ENCODE measurements at places on chromosomes 11 and 22. TPM values are rescaled to one million over a fixed set of nuclear protein-coding genes. Genes with fewer than 3 reads are reported as not detected.
A peak's percentile ranks its signal among the peaks of the same experiment; 100 is the strongest.

DNA sequence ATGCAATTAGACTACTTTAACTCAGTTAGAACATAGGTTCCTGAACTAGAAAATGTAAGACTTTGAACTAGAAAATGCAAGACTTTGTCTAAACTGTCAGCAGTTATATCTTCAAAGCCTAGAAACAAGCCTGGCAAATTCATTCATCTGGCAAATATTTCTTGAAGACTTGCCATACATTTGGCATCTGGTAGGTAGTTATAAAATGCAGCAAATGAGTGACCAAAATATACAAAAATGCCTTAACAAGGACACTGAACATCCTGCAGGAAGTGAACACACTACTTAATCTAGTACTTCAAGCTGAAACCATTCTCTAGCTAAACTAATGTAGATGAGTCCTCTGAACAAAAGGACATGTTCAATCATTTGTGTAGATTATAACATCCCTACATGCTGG lies 84.7 kb upstream of the SCUBE2 start:
- no peak overlapping the region for H3K4me3 ChIP-seq
- peaks cover 58% of the 10 kb centered on the region for H3K36me3 ChIP-seq
- DNase-seq: peak; percentile 38
- H3K27me3 ChIP-seq: no peaks in the 10 kb centered on the region
- peaks cover 8% of the 10 kb centered on the region for H3K4me1 ChIP-seq

DNA sequence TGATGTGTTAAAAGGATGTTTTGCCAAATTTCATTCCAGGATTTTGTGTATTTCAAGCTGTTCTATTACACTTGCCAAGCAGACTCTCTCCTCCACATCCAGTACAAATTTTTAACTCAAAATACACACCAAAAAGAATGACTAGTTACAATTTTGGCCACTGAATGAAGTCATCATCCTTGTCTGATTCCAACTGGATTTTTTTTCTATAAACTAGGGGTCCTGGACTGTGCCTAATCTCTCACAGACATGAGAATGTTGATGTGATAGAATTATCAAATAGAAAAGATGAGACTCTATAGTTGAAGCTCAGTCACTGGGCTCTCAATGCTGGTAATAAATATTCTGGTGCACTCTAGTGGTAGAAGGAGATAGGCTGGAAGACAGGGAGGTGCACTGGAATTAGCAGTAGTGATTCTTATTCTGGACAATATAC lies 85.8 kb downstream of the FANCF start:
- H3K4me1 ChIP-seq: no peaks in the 10 kb centered on the region
- no peak overlapping the region for H3K27ac ChIP-seq
- H3K4me3 ChIP-seq: no peak overlapping the region
- no peaks in the 10 kb centered on the region for H3K27me3 ChIP-seq

GRCh38 chr11:67248653-67249052 lies 17.6 kb upstream of the GRK2 start:
- no peak for DNase-seq
- no peak overlapping the region for H3K4me3 ChIP-seq
- H3K36me3 ChIP-seq: peaks cover 94% of the 10 kb centered on the region

DNA sequence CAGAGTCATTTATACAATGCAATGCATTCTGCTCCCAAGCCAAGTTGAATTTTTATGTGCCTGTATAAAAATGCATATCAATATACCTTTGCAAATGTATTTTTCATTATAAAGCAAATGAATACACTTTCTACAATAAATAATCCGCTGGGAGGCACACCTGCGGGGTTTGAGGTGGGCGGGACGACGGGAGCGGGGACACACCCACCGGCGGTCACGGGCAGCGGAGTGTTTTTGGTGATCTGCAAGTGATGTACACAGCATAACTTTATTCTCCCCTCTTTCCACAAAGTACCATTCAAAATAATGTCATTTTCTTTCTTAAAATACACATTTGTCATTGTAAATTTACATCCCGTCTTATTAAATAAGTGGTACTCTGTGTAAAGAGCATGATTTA lies 54.1 kb downstream of the BRD1 start:
- no peak overlapping the region for H3K4me3 ChIP-seq
- no peak overlapping the region for H3K27ac ChIP-seq
- no peak for DNase-seq
- no peaks in the 10 kb centered on the region for H3K27me3 ChIP-seq

DNA sequence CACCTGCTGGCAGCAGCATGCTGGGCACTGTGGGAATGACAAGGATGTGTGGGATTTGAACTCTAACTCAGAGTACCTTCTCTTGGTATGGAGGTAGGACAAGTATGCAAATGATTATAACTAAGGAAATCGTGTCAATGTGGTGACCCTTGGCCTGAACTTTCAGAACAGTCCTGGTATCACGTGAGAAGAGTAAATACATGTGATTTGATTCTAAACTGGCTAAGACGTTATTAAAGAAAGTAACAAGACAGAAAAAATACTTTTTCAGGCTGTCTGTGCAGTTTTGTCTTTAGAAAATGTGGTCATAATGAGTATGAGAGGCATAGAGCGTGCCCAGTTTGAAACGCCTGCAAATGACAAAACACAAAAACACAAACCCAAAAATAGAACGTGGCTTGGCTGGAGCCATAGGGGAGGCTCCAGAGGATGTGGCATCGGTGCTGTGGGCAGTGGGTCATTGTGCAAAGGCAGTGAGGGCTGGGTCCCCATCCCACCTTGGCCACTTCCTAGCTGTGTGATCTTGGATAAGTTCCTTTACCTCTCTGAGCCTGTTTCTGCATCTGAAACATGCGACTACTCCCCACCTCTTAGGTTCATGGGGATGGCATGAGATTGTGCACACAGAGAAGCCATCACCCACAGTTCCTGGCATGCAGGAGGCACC lies 18.4 kb upstream of the IL2RB start:
- no peaks in the 10 kb centered on the region for H3K36me3 ChIP-seq
- peaks cover 21% of the 10 kb centered on the region for H3K27me3 ChIP-seq
- no peak overlapping the region for H3K4me3 ChIP-seq
- DNase-seq: no peak
- no peaks in the 10 kb centered on the region for H3K4me1 ChIP-seq

GRCh38 chr22:19393704-19394103 lies 37.8 kb downstream of the HIRA start:
- H3K27me3 ChIP-seq: no peaks in the 10 kb centered on the region
- no peak overlapping the region for H3K4me3 ChIP-seq
- DNase-seq: no peak
- no peaks in the 10 kb centered on the region for H3K4me1 ChIP-seq

- H3K4me1 ChIP-seq: no peaks in the 10 kb centered on the region
- peaks cover 19% of the 10 kb centered on the region for H3K27me3 ChIP-seq
- no peak overlapping the region for H3K4me3 ChIP-seq
- H3K27ac ChIP-seq: no peak overlapping the region
- H3K36me3 ChIP-seq: no peaks in the 10 kb centered on the region
Measured at GRCh38 chr11:76637491-76638269, 32.9 kb downstream of the LRRC32 start.

DNA sequence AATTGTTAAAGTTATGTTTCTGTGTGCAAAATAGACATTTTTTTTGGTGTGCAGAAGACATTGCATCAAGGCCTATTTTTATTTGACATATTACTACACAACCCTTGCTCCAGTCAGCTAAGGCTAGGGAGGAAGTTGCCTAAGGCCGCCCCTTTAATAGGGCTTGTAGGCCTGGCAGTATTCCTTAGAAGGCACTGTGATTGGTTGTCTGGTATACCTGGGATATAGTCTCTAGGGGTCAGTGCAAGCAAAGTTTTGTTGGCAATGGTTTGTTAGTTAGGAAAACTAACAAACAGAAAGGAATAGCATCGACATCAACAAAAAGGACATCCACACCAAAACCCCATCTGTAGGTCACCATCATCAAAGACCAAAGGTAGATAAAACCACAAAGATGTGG lies 16.9 kb downstream of the CCDC15 start:
- no peaks in the 10 kb centered on the region for H3K36me3 ChIP-seq
- no peaks in the 10 kb centered on the region for H3K4me1 ChIP-seq
- H3K27me3 ChIP-seq: no peaks in the 10 kb centered on the region
- H3K27ac ChIP-seq: no peak overlapping the region

DNA sequence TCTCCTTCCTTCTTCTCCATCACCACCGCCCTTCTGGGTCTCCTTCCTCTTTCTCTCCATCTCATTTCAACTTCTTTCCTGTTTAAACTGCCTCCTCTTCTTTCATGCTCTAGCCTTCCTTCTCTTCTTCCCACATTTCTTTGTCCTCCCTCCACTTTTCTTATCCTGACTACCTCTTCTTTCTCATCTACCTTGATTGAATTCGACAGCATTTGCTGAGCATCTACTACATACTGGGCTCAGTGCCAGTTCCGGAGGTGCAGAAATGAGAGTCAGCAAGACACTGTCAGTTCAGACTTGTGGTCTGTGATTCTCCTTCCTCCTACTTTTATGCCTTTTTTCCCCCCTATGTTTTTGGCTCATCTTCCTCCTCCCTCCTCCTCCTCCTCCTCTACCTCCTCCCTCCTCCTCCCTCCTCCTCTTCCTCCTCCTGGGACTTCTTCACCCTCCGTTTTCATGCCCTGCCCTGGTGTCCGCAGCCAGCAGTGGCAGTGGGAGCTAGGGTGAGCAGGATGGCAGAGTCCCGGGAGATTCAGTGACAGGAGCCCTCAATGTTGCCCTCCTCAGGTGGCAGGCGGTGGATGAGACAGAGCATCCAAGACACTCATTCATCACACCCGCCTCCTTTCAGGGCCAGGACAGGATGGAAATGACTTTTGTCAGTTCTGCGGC lies 146.0 kb upstream of the SEZ6L start:
- no peaks in the 10 kb centered on the region for H3K27me3 ChIP-seq
- DNase-seq: no peak
- H3K4me1 ChIP-seq: no peaks in the 10 kb centered on the region
- no peak overlapping the region for H3K4me3 ChIP-seq
- H3K36me3 ChIP-seq: no peaks in the 10 kb centered on the region

DNA sequence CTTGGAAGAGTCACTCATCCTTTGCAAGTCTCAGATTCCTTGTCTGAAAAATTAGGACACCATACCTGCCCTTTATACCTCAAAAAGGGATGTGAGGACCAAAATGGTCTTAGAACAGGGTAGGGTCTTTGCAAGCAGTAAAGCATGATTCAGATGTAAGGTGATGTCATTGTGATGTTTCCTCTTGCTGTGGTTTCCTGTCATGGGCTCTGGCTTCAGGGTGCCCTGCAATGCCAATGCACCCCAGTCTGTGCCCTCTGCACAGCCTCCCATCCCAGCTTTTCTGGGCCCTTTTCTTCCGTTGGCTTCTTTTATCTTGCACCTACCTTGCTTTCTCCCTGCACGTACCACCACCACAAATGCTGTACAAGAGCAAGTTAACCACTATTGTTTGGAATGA lies 87.8 kb upstream of the NNMT start:
- H3K27me3 ChIP-seq: no peaks in the 10 kb centered on the region
- no peaks in the 10 kb centered on the region for H3K36me3 ChIP-seq
- H3K4me3 ChIP-seq: no peak overlapping the region

GRCh38 chr11:108204929-108205499 lies 17.4 kb downstream of the NPAT start:
- H3K36me3 ChIP-seq: peaks cover 15% of the 10 kb centered on the region
- H3K27ac ChIP-seq: no peak overlapping the region
- H3K4me1 ChIP-seq: peaks cover 5% of the 10 kb centered on the region
- H3K4me3 ChIP-seq: no peak overlapping the region
- no peaks in the 10 kb centered on the region for H3K27me3 ChIP-seq
- peak; percentile 21 for DNase-seq

DNA sequence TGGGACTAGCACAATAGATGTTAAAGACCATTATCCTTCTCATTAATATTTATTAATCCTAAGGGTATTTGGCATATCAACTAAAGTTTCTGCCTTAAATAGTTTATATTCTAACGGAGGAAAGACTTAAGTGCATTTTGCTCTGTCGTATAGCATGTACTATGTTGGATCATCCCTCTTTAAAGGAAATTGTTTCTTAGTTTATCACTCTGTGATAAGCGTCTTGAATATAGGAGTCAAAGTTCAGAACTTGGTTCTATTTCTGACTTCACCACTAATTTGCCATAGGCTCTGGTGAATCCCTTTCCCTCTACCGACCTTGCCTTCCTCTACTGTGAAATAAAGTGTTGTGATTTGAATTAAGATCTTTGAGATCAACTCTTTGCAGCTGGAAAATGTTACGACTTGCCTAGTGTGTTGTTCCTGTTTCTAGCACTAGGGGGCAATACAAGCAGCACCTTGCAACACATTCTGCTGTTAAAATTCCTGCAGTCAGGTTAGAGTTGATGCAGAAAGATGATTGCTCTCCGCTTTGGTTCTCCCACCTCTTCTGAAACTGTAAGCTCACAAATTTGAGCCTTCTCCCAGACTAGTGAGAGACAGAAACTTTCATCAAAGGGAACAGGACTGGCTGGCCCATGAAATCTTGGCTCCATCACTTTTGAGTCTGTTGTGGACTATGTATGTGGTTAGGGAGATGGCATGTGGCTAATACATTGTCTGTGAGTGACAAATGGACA lies 27.8 kb upstream of the ZNRF3 start:
- H3K27me3 ChIP-seq: no peaks in the 10 kb centered on the region
- H3K4me1 ChIP-seq: no peaks in the 10 kb centered on the region
- no peak overlapping the region for H3K27ac ChIP-seq
- DNase-seq: peak; percentile 89
- H3K4me3 ChIP-seq: no peak overlapping the region

DNA sequence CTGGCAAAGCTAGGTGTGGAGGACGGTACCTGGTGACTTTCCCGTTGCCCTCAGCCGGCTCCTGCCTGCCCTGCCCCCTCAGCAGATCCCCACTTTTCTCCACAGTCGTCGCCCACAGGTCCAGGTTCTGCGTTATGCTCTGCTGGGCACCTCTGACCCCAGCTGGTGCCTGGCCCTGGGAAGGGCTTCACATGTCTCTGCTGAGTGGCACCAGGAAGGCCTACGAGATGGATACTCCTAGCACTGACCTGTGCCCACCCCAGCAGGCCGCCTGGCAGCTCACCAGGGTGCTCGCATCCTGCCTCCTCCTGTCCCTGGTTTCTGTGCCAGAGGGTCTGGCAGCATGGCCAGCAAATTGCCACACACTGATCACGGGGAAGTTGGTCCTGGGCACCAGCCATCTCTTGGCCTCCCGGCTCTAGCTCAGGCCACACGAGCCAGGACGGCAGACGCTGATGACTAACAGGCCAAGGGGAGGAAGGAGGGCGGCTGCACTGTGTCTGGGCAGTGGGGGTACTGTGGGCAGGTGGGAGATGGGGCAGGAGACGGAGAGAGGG lies 13.8 kb downstream of the CARS1 start:
- H3K27ac ChIP-seq: peak overlapping the region; percentile 47
- H3K27me3 ChIP-seq: no peaks in the 10 kb centered on the region
- H3K4me1 ChIP-seq: peaks cover 16% of the 10 kb centered on the region
- DNase-seq: peak; percentile 96

GRCh38 chr11:16193897-16194381 lies 162.4 kb downstream of the SOX6 start:
- no peak overlapping the region for H3K4me3 ChIP-seq
- H3K4me1 ChIP-seq: peaks cover 17% of the 10 kb centered on the region
- DNase-seq: peak; percentile 10

GRCh38 chr22:38243007-38243765 lies 29.6 kb downstream of the TMEM184B start:
- no peaks in the 10 kb centered on the region for H3K27me3 ChIP-seq
- no peak overlapping the region for H3K27ac ChIP-seq
- DNase-seq: peak; percentile 49
- H3K4me3 ChIP-seq: no peak overlapping the region
- peaks cover 37% of the 10 kb centered on the region for H3K4me1 ChIP-seq
- peaks cover 37% of the 10 kb centered on the region for H3K36me3 ChIP-seq

GRCh38 chr11:29119116-29119515 lies 897.7 kb downstream of the KCNA4 start:
- H3K4me1 ChIP-seq: peaks cover 13% of the 10 kb centered on the region
- peak overlapping the region; percentile 88 for H3K27ac ChIP-seq
- H3K27me3 ChIP-seq: no peaks in the 10 kb centered on the region
- DNase-seq: peak; percentile 0

Gene MIOX
- under 0.01 TPM for total RNA-seq

Gene TMEM191B
- total RNA-seq: 1.2 TPM

Gene JAML
- not detected for total RNA-seq

Gene PGA5
- not detected for total RNA-seq

Gene TPBGL
- total RNA-seq: not detected

Measured in osteoblast (primary cell).